ENCODE measurements at places on chromosomes 4 and X.

DNA sequence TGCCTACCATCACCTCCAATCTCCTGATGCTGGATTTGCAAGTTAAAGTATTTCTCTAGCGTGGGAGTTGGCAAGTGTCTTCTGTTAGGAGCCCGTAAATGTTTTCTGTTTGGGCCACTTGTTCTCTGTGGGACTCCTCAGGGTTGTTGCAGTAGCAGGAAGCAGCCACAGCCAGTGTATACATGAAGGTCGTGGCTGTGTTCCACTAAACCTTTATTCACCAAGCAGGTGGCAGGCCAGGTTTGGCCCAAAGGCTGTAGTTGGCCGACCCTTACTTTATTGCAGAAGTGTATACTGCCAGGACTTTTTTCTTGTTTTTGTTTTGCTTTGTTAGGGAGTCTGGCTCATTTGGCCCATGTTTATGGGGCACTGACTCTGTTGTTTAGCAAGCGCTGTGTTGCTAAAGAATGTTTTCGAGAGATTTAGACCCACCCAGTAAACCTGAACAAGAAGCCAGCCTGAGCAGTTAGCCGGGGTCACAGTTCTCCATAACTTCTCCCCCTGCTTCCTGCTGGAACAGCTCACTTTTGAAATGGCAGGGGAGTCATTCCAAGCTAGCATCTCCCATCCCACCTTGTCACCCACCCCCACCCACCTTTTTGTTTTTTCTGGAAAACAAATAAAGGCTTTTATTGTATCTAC lies 58.8 kb downstream of the SHROOM2 start:
- no peaks in the 10 kb centered on the region for H3K27me3 ChIP-seq
- no peak overlapping the region for H3K27ac ChIP-seq
- H3K4me3 ChIP-seq, result no peak overlapping the region
- DNase-seq, result no peak

DNA sequence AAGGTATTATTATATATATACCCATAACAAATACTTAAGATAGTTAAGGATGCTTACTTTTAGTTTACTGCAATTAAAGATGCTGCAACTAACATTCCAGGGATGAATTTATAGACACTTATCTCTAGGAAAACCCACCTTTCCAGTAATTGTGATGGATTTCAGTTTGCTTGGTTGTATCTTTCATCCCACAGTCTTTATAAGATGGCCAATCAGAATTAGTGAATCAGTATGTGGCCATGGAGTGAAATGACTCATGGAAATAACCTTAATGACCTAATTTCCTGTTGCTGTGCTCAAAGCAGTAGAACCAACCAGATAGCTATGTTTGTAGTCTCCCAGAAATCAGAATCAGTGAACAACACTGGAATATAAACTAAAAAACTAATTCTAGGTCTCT lies 26.4 kb downstream of the MOSPD2 start:
- H3K36me3 ChIP-seq, result no peaks in the 10 kb centered on the region
- H3K27me3 ChIP-seq, result no peaks in the 10 kb centered on the region
- no peak overlapping the region for H3K4me3 ChIP-seq
- DNase-seq, result no peak
- H3K27ac ChIP-seq, result no peak overlapping the region

- peaks cover 2% of the 10 kb centered on the region for H3K27me3 ChIP-seq
- H3K36me3 ChIP-seq, result no peaks in the 10 kb centered on the region
- H3K4me1 ChIP-seq, result peaks cover 13% of the 10 kb centered on the region
- no peak overlapping the region for H3K4me3 ChIP-seq
- no peak for DNase-seq
- H3K27ac ChIP-seq, result no peak overlapping the region
Observed at GRCh38 chr4:17760626-17761025, 20.8 kb downstream of the FAM184B start.

DNA sequence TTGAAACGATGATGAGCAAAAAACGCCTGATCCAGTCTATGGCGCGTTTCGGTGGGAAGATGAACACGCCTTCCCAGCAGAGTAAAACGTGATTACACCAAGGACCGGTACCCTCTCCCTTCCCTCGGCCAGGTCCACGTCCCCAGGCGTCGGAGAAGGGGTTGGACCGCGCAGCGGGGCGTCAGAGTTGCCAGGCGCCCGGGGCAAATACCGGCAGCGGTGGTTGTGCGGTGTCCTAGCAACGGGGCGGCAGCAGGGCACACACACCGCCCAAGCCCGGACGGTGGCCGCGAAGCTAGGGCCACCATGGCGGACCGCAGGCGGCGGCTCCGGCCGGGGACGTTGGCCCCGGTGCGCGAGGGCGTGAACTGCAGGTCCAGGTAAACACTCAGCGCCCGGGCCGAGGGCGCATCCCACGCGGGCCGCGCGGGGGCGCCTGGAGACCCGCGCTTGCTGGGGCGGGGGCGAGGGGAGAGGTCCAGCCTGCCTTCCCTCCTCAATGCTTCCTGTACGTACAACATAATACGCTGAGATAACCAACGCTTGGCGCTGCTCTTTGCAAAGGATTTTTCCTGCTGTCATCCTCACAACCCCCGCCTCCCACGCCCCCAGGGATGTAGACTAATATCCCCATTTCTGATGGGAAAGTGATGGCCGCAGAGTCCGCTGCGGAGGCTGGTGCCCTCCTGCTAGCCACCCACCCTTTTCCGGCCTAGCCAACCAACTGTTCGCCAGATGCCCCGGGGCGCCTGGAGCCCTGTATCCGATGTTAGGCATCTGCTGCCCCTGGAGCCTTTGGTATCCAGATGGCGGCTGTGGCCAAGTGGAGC lies at the start of gene FAM47E:
FAM47E (plus strand) TSS at position 281 of the 830 bp plus-strand sequence; CDS start at position 307, 26 bp downstream.
- H3K4me3 ChIP-seq, result peak within 1 kb of the TSS; percentile 92
- peaks cover 14% of the 10 kb centered on the region for H3K27me3 ChIP-seq
- DNase-seq, result peak; percentile 91
- H3K27ac ChIP-seq, result peak within 1 kb of the TSS; percentile 98

DNA sequence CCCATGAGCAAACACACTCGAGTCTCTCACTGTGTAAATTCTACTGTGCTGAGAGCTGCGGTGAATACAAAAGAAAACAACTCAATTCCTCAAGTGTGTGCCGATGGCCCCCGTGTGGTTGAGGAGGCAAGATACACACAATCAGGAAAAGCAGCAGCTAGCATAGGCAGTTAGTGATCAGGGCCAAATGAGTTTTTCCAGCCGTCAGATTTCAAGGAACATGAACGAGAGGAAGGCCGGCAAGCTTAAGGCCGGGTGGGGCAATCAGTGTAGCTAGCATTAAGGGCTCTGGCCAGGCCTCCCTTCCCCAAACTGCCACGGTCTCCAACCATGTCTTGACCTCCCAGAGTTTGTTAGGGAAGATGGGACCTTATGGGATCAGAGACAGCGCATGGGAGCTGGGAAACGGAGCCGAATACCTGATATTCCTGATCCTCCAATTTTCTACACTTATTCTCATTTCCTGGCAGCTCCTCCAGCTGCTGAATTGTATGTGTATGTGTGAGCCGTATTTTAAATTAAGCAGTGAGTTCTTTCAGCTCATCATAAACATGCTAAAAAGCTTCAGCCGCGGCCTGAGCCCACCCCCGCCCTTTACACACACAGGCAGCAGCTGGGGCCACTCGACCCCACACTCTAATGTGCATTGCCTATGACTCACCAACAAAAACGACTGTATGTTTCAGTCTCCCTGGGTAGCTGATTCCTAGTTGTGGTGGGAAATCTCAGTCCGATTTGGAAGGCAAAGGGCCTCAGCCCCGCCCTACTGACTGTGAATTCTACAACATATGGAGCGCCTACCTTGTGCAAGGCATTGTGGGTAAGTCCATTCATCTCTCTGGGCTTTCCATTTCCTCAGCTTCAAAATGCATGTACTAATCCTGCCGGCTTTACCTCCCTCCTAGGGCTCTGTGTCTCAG lies 59.9 kb downstream of the RTL9 start:
- H3K27me3 ChIP-seq, result no peaks in the 10 kb centered on the region
- no peak overlapping the region for H3K4me3 ChIP-seq
- DNase-seq, result peak; percentile 24
- peaks cover 13% of the 10 kb centered on the region for H3K4me1 ChIP-seq

DNA sequence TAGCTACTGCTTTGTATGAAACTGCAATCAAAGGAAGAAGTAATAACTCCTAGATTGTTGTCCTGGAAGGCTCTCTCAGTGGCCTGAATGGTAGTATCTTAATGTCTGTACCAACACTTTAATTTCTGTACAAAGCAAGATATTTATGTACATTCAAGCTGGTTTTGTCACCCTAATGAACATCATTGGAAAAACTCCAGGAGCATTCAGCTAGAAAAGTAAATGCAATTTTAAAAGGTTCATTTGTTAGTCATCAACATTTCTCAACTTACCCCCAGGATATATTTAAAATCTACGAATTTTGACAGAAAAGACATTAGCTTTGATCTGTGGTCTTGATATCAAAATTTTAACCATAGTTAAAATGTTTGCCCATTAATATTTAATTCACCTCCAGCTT lies 80.0 kb upstream of the FGF13 start:
- no peak overlapping the region for H3K4me3 ChIP-seq
- H3K27me3 ChIP-seq, result peaks cover 1% of the 10 kb centered on the region
- no peak for DNase-seq
- H3K4me1 ChIP-seq, result no peaks in the 10 kb centered on the region
- H3K27ac ChIP-seq, result no peak overlapping the region

DNA sequence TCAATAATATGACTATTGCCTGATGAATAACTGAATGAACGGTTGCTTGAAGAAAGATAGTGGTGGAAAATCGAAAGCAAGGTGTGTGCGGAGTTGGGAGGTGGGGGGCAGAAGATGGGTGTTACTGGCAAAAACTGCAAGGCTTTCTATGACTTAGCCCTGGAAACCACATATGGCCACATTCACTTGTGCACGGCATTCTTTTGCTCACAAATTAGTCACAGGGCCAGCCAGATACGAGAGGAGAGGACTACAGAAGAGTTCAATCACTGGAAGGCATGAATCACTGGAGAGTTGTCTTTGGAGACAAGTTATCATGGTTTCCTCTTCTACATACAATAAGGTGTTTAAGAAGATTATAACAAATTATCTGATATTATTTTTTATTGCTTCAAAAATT lies 626.5 kb upstream of the CPEB2 start:
- H3K4me3 ChIP-seq, result no peak overlapping the region
- DNase-seq, result no peak
- no peaks in the 10 kb centered on the region for H3K4me1 ChIP-seq
- no peaks in the 10 kb centered on the region for H3K27me3 ChIP-seq
- H3K27ac ChIP-seq, result no peak overlapping the region

DNA sequence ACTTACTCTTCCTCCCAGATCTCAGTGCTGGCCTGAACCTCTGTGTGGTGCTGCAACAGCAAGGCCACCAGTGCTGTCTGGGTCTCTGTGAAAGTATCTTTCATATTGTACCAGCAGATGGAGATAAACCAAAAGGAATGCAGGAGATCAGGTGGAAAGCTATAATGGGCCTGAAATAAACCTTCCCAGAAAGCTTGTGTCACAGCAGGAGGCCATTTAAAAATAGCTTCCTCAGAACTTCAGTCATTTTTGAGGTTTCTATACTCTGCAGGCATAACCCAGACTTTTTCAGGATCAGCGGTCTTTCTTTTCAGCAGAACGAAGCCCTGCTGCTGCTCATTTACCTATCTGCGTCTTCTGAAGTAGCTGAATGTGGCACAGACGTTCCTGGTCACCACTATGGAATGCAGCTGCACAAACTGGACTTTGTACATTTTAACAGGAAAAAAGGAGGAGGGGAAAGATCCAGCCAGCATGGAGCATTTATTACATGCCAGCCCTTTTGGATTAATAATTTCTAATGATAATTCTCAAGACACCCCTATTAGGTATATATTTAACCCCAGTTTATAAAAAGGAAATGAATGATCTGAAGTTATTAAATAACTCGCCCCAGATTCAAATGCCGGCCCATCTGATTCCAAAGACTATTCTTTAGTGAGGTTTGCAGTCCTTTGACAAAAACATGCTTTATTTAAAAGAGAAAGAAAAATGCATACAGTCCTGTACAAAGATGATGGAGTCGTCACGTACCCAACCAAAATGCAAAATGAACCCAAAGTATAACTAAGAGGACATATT lies 119.7 kb downstream of the NFKB1 start:
- no peaks in the 10 kb centered on the region for H3K36me3 ChIP-seq
- no peak for DNase-seq
- H3K4me1 ChIP-seq, result peaks cover 13% of the 10 kb centered on the region
- H3K27me3 ChIP-seq, result peaks cover 4% of the 10 kb centered on the region
- no peak overlapping the region for H3K4me3 ChIP-seq

DNA sequence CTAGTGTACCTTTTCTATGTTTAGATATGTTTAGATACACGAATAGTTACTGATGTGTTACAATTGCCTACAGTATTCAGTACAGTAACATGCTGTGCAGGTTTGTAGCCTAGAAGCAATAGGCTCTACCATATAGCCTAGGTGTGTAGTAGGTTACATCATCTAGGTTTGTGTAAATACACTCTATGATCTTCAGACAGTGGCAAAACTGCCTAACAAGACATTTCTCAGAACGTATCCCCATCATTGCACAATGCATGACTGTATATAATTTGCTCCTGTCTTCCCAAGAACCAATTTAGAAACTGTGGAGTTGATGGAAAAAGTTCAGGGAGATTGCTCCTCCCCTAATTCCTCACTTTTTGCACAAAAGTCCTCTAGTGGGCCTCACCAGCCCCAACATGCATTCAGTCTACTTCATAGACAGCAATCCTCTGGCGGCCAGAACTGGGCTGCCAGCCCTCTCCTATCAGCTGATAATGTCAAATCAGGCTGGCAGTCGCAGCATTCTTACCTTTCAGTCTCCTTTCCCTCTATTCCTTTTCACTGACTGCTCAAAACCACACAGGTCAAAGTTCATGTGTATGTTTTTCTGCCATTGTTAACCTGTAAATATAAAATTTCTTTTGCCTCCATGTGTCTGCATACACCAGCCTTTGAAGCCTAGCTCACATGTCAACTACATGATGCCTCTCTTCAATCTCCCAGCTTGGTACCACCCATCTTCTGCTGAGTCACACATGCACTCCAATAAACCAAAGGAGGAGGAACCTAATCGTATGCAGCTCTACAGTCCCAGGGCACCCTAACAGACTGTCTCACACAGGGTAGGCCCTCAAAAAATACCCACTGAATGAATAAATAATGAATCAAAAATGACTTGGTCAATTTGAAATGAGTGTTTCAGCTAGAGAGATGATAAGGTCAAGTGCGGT lies 32.0 kb downstream of the BCLAF3 start:
- no peaks in the 10 kb centered on the region for H3K4me1 ChIP-seq
- H3K27me3 ChIP-seq, result peaks cover 1% of the 10 kb centered on the region
- no peak overlapping the region for H3K4me3 ChIP-seq

DNA sequence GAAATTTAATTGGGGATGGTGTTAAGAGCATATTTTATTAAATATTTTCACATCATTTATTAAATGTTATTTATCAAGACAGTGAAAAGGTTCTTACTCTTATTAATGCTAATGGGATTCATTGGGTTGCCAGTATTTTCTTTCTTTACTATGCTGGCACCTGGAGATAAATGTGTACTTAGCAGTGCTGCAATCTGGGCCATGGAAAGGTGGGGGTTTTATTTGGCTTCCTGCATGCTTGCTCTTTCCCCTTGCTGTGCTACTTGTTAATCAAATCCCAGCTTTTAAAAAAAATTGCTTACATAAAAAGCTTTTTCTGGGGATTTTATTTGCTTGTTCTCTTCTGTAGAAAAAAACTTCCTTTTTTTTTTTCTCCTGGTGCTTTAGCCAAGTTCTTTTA lies 48.3 kb downstream of the ZAR1 start:
- H3K4me3 ChIP-seq, result no peak overlapping the region
- H3K27ac ChIP-seq, result no peak overlapping the region
- H3K36me3 ChIP-seq, result peaks cover 7% of the 10 kb centered on the region
- peaks cover 4% of the 10 kb centered on the region for H3K27me3 ChIP-seq
- H3K4me1 ChIP-seq, result peaks cover 3% of the 10 kb centered on the region

- no peaks in the 10 kb centered on the region for H3K27me3 ChIP-seq
- H3K36me3 ChIP-seq, result no peaks in the 10 kb centered on the region
- no peak overlapping the region for H3K27ac ChIP-seq
Observed at GRCh38 chr4:75605928-75606327, 24.4 kb downstream of the CDKL2 start.

Measured in glutamatergic neuron (in vitro differentiated cells).